ENCODE measurements at places on chromosomes 3 and 15.

GRCh38 chr3:161430307-161430706 is 59.0 kb upstream of the SPTSSB start:
- DNase-seq, result no peak

GRCh38 chr15:61530769-61531168 is 301.7 kb upstream of the RORA start:
- no peak for DNase-seq

GRCh38 chr3:185582236-185582635 is 3.9 kb upstream of the SENP2 start:
- DNase-seq, result no peak

GRCh38 chr3:88621586-88621985 is 471.8 kb downstream of the C3orf38 start:
- no peak for DNase-seq

DNA sequence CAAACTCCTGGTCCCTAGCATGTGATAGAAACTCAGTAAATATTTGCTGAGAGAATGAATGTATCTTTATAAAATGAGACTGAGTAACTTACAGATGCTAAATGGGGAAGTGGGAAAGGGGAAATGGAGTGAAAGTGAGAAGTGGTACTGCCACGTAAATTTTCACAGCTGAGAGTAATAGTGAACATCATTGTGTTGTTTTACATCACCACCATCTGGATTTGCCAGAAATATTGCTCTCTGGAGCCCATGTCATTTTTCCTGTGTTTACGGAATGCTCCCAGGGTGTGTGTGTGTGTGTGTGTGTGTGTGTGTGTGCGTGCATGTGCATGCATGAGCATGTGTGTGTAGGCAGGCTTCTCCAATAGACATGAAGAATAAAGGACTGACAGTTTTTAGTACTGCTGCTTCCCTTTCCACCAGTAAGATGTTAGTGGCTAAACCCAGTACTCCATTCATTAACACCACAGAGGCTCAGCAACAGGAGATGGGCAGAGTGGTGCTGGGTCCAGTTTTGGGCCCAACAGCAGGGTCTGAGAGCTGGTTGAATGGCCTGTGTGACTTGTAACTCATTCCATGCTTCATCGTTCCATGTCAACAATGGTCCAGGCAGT is 57.3 kb downstream of the DIPK2A start:
- DNase-seq, result peak; percentile 10

GRCh38 chr15:78263351-78263781 is 996 bp upstream of the DNAJA4 start:
- DNase-seq, result no peak

GRCh38 chr3:183288117-183288516 is 35.1 kb downstream of the B3GNT5 start:
- DNase-seq, result no peak

DNA sequence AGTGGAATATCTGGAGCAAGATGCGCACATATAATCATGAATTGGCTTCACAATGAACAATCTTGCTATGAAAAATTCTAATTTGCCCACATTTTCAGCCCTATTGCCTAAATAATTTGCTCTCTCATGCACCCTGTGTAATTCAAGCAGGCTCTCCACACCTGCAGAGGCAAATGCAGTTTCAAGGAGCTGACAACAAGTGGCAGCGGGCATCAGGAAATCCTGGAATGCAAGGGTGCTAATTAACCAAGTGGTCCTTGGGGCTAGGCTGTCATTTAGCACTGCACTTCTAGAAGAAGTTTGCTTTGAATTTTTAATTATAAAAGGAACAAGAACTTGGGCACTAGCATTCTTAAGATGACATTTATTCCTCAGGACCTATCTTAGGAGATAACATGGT is 56.3 kb upstream of the ICE2 start:
- no peak for DNase-seq

DNA sequence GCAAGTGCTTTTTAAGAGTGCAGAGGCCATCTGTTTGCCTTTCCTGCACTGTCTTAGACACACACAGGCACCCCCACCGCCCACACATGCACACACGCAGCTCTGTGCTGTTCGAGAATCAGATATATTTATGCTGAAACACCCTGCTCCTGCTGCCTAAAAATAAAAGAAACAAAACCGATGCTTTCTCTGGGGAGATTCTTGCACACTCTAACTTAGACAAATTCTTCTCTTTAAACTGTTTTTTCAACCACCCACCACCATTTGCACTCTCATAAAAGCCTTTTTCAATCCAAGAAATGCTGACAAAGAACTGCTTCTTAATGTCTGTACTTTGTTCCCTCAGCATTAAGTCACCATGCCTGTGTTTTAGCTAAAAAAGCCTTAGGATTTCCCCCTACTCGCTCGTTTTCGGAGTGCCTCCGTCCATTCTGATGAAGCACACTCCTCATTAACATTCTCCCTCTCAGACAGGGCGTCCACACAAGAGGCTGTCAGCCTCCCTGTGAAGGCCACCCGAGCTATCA is 26.2 kb downstream of the SLC12A8 start:
- no peak for DNase-seq

DNA sequence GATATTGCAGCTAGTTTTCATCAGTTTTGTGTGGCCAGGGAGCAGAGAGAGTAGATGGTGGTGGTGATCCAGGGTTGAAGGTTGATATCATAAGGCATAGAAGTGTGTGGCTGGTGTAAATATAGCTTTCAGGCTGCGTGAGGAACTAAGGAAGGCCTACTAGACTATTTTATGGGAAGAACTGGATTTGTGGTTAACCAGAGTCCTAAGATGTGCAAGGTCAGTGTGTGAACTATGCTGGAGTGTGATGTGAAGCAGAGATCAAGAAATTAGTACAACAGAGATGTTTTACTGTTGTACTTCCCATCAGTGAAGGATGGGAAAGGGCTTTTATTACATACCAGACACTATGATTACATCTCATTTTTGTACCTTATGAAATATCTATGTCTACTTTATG is 41.5 kb downstream of the MAPK6 start:
- DNase-seq, result no peak

GRCh38 chr3:139586420-139587017 is 47.0 kb upstream of the RBP1 start:
- peak; percentile 22 for DNase-seq

- no peak for DNase-seq
These were observed 20.1 kb upstream of the FSTL1 start for GRCh38 chr3:120470870-120471269.

GRCh38 chr3:20185331-20185678 is 701 bp downstream of the SGO1 start:
- DNase-seq, result peak; percentile 9

DNA sequence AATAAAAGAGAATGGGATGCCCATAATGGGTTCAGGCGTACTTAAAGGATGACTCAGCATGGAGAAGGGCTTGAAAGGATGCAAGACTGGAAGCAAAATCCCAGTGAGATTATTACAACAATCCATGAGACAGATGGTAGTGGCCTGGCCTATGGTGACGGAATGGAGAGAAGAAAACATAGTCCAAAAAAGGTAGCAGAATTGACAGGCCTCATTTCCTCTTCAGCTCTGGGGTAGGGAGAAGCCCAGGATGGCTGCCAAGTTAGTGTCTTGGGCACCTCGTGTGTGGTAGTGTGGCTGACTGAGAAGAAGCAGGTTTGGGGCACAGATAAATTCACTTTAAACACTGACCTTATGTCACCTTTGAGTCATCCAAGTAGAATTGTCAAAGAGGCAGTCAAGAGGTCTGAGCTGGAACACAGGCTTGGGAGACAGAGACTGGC is 18.1 kb downstream of the MB21D2 start:
- DNase-seq, result no peak

GRCh38 chr15:45143056-45143455 is 13.3 kb downstream of the DUOX1 start:
- DNase-seq, result no peak

- DNase-seq, result no peak
These were observed 28.6 kb downstream of the TRAK1 start for GRCh38 chr3:42119561-42120355.

DNA sequence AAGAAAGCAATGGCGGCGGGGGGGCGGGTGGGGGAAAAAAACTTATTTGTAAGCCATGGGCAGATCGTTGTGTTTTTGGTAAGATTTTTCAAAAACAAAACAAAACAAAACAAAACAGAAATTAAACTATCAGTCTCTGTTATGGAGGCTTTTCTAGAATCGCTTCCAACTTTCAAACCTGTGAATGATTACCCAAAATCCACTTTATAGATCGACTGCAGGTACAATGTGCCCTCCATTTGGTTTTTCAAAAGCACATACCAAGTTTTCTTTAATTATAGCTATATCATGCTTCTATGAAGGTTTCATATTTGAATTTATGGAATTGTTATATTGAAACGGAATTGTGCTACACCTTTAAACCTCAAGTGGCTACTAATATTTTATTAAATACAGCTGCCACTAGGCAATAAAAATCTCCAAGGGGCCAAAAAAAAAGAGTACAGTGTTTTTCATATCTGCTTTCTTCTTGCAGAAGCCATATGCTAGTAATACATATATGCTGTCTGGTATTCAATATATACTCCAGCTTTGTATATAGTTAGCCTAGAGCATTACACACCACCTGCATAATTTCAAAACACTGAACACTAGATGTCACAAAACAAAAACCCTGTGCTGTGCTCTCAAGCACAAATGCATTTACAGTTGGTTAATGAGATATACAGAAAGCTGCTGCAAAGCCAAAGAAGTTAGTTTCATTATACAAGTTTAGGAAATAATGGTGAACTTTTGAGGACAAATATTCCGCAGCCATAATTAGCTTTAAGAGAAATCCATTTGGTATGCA is 683.8 kb upstream of the NR2F2 start:
- DNase-seq, result no peak

- DNase-seq, result no peak
These were observed 35.2 kb downstream of the PTPN23 start for GRCh38 chr3:47416041-47416440.

DNA sequence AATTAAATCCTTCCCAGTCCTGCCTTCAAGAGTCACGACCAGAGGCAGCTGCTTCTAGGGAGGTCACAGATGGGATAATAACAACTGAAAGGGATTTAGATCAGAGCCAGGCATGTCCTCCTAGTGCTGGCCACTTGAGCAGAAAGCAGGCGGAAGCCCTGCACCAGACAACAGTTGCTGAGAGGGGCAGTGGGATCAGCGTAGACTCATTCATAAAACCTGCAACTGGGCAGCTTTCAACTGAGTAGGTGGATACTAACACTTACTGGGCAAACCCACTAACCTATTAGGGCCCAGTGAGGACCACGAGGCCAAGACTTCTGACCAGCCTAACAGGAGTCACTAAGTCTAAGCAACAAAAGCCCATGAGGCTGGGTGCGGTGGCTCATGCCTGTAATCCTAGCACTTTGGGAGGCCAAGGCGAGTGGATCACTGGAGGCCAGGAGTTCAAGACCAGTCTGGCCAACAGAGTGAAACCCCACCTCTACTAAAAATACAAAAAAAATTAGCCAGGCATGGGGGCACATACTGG is 67.0 kb downstream of the DAPK2 start:
- no peak for DNase-seq

- no peak for DNase-seq
These were observed 150.3 kb downstream of the PLCL2 start for GRCh38 chr3:17035033-17035432.

DNA sequence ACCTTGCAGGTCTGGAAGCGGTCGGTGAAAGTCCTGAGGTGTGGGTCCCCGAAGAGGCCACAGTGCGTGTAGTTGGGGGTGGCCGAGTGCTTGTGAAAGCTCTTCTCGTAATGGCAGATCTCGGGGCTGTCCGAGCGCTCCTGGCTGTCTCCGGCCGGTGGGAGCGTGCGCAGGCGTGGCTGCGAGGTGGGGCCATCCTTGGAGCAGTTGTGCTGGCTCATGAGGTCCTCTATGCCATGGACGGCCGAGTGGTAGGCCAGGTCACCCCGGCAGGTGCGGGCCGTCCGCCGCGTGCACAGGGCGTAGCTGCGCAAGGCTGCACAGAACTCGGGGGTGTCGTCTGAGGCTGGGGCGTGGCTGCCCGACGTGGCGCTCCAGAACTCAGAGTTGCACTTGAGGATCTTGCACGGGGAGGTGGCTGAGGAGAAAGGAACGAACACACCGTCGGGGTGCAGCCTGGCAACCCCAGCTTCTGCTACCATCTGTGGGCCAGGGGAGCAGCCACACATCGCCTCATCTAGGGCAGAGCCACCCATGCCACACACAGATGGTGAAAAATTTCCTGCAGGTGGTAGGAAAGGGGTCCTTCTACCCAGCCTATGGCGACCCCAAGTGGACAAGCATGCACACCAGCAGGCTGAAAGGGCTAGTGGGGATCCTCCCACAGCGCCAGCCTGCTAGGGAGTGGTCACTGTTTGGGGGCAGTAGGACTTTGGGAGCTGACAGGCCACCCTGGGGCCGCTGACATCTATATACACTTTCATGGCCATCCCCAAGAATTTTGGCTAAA is 36.7 kb downstream of the RGMA start:
- no peak for DNase-seq

GRCh38 chr15:35481992-35482391 is 64.0 kb downstream of the DPH6 start:
- DNase-seq, result no peak

- no peak for DNase-seq
These were observed 1.8 kb upstream of the RPP25 start for GRCh38 chr15:74958320-74958907.

- no peak for DNase-seq
These were observed 477.1 kb upstream of the NR2F2 start for GRCh38 chr15:95853350-95853749.

DNA sequence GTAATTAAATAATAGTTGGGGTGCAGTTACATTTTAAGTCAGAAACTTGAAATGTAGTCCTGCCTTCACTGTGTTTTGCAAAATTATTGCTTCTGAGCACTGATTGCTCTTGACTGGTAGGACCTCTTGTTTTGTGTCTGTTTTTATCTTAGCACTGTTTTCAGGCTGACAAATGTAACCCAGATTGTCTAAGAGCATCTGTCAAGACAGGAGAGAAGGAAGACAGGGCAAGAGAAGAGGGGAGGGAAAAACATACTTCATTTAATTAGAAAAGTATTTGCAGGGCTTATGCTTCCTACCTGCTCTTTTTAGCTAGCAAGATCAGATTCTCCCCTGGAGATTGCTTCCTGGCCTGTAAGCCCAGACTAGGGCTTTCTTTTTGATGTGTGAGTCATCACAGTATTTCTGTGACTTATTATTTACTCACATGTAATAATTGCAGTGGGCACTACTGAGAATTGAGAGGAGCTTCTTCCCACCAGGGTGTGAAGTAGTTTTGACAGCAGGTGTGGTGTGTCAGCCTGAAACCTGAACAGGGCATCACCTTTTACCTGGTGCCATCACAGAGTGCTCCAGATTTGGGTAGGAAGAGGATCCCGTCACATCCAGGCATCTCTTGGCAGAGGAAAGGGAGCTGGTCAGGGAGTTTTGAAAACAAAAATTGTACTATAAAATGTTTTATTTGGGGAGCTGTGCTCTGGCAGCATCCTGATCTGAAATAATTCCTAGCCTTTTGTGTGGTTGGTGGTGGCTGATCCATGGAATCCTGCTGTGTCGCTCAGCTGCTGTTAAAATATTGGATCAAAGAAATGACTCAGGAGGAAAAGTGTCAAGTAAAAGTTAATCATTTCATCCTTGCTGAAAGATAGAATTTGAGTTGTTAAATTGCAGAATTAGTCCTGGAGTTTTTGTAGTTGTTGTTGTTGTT is 98.2 kb downstream of the TMEM108 start:
- DNase-seq, result peak; percentile 7

GRCh38 chr3:72482589-72483321 is 365.5 kb downstream of the SHQ1 start:
- peak; percentile 21 for DNase-seq
